GM12892 (cell line): ENCODE measurements at places on chromosomes 6 and 20.

GRCh38 chr6:53111865-53112264 is 36.8 kb downstream of the GCM1 start:
- no peak for DNase-seq

- DNase-seq: no peak
These were observed 421.2 kb upstream of the EYS start for GRCh38 chr6:66128243-66128642.

DNA sequence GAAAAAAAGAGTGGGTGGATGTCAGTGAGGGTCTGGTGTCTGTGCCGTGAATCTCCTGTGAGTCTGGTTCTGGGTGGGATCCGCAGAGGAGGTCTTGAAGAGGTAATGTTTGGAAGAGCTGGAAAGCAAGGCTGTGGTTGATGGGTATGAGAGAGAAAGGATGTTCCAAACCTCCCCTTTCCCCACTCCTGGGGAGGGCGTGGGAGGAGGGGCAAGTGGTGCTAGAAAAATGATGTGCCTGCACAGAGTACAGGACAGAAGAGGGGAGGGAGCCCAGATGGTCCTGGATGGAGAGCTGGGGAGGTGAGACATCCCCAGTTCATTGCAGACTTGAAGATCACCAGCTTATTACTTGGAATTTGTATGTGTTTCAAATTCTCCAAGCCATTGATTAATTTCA is 3.1 kb downstream of the CNPY3 start:
- no peak for DNase-seq

GRCh38 chr20:17928633-17929311 is 39.8 kb downstream of the SNX5 start:
- no peak for DNase-seq

- DNase-seq: no peak
These were observed 182.1 kb upstream of the SCGN start for GRCh38 chr6:25469797-25470388.

DNA sequence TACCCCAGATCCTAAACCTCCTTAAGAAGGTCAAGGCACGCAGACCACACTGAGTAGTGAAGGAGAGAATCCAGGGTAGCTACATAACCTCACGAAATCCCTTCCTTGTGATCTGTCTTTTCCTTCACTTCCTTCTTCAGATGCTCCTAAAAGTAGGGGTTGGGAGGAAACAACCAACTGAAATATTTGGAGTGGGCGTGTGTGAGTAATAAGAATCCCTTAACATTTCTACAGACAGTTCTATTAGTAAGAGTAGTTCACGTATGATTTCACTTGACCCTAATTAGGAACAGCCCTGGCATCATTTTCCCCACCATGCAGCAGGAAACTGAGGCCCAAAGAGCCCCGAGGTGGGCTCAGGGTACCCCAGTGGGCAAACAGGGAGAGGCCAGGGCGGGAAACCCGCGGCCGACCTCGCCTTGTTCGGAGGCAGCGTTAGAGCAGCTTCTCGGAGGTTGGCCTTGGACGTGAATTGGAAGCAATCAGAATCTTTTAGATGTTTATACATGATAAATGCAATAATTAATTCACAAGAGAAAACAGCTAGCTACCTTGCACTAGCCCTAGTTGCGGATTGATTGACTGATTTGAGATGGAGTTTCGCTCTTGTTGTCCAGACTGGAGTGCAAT is 859 bp upstream of the RAE1 start:
- no peak for DNase-seq

GRCh38 chr6:4977468-4977867 is 26.4 kb downstream of the RPP40 start:
- DNase-seq: no peak

GRCh38 chr6:45532721-45533210 is 155.0 kb upstream of the SUPT3H start:
- DNase-seq: no peak

- no peak for DNase-seq
These were observed 21.1 kb downstream of the MRPL14 start for GRCh38 chr6:44105993-44106740.

- DNase-seq: no peak
These were observed 95.4 kb upstream of the CEP85L start for GRCh38 chr6:118746825-118747174.

GRCh38 chr6:44627883-44628271 is 240.4 kb downstream of the CDC5L start:
- DNase-seq: no peak

DNA sequence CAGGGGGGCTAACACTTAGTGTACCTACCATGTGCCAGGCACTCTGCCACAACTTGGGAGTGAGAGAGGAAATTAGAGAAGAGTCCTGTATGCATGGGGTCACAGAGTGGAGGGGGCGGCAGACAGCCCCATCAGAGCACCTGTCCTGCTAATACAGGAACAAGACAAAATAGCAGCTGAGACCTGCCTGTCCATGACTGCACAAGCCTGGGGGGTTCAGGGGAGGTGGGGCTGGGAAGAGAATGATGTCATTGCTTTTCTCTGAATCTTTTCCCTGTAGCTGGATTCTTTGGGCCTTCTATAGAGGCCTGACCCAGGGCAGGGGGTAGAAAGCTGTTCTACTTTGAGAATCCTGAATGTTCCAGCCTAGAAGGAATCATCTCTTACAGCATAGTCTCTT is 37.4 kb downstream of the FOXP4 start:
- no peak for DNase-seq

DNA sequence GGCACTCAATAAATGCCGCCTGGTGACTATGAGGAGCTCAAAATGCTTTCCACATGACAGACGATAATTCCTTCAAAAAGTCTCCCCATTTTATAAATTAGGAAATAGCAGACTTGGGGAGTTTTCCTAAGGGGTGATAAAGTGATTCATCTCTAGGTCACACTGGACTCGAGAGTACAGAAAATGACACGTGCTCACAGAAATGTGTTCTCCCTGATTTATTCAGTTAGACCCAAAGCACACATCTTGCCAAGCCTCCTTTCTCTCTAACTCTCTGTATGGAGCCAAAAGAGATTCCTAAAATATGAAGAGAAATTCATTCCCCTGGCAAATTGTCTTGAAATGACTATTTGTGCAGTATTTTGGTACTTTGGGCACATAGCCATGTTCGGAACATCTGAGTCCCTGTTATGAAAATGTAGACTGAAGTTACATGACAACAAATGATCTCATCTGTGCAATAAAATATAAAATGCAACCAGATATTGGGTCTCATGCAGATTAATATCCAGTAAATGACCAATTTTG is 381.1 kb downstream of the TFAP2B start:
- DNase-seq: no peak

DNA sequence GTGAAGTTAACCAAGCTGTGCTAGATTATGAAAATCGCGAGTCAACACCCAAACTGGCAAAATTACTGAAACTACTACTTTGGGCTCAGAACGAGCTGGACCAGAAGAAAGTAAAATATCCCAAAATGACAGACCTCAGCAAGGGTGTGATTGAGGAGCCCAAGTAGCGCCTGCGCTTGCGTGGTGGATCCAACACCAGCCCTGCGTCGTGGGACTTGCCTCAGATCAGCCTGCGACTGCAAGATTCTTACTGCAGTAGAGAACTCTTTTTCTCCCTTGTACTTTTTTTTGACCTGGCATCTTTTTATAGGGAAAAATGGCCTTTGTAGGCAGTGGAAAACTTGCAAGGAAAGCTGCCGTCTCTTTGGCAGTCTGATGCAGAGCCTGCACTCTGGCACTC is 6.8 kb downstream of the GID8 start:
- DNase-seq: no peak

GRCh38 chr6:112626468-112627082 is 279.4 kb downstream of the RFPL4B start:
- no peak for DNase-seq

DNA sequence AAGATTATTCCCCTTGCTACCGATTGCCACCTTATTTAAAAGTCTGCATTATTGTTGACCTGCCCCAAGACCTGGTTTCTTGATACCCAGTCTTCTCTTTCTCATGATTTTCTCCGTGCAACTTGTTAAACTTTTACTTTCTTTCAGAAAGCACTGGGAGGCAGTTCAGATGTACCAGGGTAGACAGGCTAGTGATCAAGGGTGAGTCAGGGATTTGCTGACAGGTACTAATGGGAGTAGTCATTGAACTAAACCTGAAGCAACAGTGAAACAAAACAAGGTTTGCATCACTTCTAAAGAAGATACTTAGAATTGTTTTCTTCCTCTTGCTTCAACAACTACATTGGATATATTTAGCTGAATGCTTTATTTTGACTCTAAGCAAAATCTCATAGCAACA is 124.4 kb downstream of the KCNQ5 start:
- no peak for DNase-seq

- DNase-seq: no peak
These were observed 16.1 kb upstream of the RIPOR2 start for GRCh38 chr6:24951811-24952299.

GRCh38 chr6:122116835-122117627 is 282.4 kb upstream of the HSF2 start:
- no peak for DNase-seq

DNA sequence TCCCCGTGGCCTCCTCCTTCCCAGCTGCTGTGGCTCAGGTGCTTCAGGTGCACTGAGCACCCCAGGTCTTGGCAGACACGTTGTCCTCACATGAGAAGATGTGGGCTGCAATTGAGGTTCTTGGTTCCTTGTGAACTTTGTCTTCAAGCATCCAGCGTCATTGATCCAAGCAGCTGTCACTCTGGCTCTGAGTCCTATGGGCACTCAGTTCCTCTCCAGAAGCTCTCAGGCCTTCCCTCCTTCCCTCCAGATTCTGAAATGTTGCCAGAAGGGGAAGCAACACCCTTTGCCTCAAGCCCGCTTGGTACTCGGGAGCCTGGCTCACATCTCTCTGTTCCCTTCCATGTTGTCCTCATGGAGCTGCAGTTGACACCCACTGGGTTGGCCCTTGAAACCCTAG is 8.4 kb upstream of the MRGBP start:
- no peak for DNase-seq

GRCh38 chr20:57734754-57735153 is 24.9 kb upstream of the PMEPA1 start:
- DNase-seq: no peak

- DNase-seq: no peak
These were observed 144.2 kb downstream of the TBXT start for GRCh38 chr6:166023273-166023989.

DNA sequence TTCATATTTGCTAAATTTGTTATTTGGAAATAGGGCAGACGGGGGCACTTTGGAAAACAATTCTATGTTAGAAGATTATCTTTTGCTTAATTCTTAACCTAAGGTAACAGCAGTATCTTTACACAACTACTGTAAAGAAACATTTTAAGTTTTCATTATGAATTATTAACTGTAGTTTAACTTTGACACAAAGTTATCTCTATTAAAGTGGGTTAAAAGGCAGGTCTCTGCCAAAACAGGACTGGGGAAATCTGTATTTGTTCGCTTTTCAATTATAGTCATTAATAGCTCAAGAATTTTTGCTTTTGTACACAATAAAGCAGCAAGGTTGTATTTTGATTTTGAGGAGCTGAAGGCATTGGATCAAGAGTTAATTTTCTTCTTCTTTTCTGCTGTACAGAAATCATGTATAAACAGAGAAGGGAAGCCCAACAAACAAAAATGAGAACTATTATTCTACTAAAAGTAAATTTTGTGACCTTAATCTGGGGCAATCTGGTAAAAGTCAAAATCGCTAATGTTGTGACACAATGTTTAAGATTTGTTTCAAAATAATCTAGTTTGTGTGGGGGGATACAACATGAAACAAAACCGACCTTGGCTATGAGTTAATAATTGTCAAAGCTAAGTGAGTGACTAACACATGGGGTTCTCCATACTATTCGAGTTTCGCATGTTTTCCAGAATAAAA is 2.9 kb downstream of the STAU1 start:
- no peak for DNase-seq

GRCh38 chr20:23582293-23582692 is 14.0 kb upstream of the CST9L start:
- no peak for DNase-seq
